ENCODE measurements at places on chromosomes 16 and 17.
A peak's percentile ranks its signal among the peaks of the same experiment; 100 is the strongest.

DNA sequence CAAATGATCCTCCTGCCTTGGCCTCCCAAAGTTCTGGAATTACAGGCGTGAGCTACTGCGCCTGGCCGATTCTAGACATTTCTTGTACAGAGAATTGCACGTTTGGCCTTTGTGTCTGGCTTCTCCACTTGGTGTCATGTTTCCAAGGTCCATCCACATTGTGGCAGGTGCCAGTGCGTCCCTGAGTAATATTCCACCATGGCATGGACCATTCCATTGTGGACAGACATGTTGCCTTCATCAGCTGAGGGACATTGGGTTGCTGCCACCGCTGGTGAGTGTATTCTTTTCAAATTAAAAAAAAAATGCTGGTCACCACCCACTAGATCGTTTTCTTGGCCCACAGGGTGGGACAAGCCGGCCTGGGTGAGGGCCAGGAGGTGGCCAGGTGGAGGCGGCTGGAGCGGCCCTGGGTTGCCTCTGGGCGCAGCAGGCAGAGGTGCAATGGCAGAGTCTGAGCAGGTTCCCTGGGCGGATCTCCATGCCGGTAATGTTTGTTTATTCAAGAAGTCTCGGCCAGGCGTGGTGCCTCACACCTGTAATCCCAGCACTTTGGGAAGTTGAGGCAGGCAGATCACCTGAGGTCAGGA is 274.1 kb downstream of the SEC14L1 start:
- no peak for DNase-seq

DNA sequence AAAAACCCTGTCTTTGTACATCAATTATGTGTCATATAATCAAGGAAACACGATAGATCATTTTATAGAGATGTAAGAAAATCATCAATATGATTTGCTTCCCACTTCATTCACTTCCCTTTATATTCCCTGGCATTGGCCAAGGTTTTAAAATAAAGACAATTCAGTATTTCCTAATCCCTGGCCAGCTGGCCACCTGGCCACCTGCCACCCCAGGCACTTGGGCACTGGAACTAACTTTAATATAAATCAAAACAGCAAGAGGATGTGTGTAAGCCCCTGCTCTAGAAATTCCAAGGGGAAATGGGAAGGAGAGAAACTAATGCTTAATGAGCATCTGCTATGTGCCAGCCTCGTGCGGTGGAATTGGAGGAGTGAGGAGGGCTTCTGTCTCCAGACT is 58.6 kb upstream of the TOB1 start:
- no peak for DNase-seq

- no peak for DNase-seq
Measured at GRCh38 chr17:17935321-17936271, 36.6 kb downstream of the TOM1L2 start.

- peak; percentile 52 for DNase-seq
Measured at GRCh38 chr17:81959362-81960129, 1.4 kb downstream of the NOTUM start.

DNA sequence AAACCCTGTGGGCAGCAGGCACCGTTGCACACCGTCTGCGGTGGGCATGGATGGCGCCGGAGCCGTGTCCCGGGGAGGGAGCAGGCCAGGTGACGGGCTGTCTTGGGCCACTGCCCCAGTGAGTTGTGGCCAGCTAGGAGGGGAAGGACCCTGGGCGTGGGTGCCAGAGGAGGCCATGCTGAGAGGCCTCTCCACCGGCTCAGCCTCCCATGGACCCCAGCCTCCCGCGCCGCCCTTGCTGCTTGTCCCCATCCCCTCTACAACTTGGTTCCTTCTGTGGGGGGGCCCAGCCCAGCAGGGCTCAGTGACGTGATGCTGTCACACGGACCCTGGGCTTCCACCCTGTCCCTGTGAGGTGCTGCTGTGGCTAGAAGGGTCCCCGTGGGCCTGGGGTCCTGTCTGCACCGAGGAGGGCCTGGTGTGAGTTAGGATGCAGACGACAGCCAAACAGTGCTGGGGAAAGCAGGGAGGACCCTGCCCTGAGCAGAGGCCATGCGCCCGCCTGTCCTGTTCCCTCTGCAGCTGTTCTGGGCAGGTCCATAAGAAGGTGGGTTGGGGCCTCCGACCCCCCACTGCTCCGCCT is 11.3 kb downstream of the UBE2I start:
- DNase-seq, result no peak

DNA sequence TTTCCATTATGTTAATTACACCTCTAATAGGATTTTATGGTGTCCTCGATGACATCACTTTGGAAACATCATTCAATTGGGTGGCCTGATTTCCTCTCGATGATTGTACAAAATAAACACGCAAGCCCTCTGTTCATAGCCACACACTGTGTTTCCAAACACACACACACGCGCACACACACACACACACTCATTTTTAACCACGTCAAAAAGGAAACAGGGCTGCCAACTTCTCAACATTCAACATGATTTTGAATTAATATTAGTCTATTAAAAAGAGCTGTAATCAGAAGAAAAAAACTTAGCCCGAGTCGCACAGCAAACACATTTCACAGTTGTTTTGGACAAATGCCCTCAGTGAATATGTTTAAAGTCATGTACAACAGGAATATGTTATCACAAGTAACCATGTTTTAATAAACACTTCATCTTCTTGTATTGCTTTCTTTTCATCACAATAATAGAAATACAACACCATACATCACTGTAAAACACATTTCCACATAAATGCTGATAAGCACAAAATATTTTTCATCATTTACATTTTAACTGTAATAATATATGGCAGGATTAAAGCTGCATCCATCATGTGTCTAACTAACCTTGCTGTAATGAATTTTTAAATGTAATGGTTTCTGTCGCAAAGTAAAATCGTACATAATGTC is 219.1 kb upstream of the IRX3 start:
- DNase-seq, result no peak

DNA sequence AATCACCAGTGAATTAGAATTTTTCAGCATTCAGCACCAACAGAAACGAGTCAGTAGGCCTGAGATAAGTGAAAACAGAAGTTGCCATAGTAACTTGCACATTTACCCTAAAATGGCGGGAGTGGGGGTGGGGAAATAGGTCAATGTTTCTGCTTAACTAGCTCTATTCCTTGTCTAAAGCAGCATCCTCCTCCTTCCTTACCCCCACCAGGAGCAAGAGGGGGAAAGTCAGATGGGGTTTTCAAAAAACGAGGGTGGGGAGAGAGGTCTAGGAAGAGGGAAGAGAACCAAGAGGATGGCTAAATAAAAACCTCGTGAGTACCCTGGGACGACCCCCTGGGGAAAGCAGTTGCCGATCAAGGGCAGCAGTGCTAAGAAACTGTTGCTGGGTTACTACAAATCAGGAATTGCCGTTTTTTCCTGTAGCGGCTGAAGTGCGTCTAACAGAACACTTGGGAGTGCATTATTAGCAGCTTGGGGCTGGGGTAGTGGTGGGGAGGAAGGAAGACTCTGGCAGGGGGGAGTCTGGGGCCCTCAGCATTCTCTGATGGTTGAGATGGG is 34.4 kb upstream of the MNT start:
- DNase-seq, result peak; percentile 84

GRCh38 chr17:39525801-39526506 is 64.7 kb downstream of the CDK12 start:
- no peak for DNase-seq

DNA sequence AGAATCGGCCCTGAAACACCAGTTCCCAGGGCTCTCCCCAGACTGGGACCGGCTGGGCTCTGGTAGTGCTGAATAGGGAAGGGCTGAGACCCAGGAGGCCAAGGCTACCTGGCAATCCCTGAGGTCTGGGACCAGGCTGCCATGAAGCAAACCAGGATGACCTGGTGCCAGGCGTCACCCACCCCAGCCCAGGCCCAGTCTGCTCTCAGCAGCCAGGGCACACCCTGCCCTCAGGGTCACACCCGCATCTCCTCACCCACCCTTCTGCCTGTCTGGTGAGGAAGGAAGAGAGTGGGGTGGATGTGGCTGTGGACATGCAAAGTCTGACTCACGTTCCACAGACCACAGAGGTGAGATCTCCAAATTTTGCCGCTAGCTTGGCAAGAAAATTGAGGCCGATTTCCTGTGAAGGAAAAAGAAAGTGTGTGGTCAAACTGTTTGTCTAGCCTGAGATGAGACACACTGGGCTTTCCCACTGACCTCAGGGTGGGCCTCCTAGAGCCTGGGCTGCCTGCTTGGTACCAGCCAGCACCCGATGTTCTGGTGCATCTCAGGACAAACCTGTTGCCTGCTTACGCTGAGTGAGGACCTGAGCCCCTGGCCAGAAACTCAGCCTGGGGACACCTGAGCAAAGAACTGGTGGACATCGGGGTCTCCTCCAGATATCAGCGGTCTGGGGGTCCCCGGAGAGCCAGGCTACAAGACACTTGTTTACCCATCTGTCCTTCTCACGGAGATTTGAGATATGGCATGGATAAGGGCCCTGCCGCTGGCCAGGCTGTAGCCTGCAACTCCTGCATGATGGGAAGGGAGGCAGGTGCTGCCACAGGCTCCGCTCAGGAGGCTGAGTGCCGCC is 6.3 kb upstream of the RAB37 start:
- DNase-seq, result no peak

DNA sequence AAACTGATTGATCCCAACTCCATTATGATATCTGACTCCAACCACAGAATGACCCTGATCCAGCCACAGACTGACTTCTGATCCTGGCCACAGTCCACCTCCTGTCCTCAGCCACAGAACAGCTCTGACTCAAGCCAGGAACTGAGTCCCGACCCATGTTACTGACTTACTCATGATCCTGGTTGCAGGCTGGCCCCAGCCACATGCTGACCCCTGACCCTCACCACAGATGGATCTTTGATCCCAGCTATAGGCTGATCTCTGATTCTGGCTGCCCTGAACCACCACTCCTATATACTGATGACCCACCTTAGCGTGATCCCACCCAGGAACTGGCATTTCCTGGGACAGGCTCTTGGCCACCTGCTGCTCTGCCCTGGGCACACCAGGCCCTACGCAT is 32.2 kb upstream of the IL21R start:
- DNase-seq, result no peak

DNA sequence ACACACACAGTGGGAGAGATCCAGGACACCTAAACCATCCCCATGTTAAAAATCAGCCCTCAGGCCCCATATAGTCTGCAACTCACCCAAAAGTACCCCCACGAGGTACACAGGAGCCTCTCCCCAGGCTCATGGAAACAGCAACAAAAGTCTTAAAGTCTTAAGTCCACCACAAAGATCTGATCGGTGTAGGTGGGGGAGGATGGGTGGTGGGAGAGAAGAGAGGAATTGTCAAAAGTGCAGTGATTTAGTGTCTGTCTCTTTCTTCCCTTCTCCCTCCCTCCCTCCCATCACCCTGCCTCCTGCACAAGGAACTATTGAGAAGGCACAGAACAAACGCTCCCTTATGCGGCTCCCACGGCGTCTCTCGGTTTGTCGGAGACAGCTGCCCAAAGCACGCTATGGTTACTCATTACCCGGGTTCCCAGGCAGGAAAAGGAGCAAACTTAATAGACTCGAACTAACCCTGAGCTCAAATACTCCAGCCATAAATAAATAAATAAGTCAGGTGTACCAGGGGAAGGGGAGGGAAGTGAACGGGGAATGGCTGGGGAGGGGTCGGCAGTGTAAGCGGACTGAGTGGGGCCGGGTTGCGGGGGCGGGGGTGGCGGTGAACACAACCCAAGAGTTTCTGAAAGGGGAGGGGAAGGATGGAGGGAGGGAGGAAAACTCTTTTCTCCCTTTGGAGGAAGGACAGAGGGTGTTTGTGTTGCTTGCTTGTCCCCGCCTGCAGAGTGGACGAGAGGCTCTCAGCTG is 477.4 kb downstream of the SLC39A11 start:
- no peak for DNase-seq

- no peak for DNase-seq
Measured at GRCh38 chr16:79707876-79708275, 107.3 kb upstream of the MAF start.

GRCh38 chr16:48131201-48131935 is 24.4 kb downstream of the ABCC12 start:
- no peak for DNase-seq

GRCh38 chr17:13746404-13746803 is 144.7 kb upstream of the HS3ST3A1 start:
- no peak for DNase-seq

- DNase-seq, result no peak
Measured at GRCh38 chr16:85502357-85502756, 110.8 kb upstream of the GSE1 start.

DNA sequence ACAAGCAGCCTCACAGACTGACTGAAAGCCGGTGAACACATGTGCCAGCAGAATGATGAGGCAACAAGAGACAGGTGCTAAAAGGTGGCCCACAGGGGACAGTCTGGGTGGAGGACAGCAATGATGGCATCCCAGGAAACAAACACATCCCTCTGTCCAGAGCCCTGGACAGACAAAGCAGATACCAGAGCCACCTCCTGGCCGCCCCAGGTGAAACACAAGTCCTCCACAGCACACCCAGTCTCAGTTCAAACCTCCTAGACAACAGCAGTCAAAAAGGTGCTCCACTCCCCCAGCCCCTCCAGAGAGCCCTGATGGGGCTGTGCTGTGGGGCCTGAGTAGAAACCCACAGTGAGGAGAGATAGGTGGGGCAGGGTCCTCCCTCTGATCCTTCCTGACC is 20.3 kb upstream of the CDH5 start:
- DNase-seq, result no peak

DNA sequence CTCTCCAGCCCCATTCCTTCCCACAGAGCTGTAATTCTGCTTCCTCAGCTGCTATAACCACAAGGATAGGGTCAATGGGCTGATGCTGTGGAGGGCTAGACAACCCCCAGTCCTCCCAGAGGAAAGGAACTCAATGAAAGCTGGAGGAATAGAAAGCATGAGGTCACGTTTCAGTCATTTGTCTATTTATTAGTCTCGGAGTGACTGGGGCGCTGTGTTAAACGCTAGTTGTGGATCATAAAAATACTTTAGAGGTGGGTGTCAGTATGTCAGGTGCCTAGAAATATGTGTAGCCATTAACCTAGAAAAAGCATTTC is 787 bp upstream of the CCL3L1 start:
- no peak for DNase-seq

DNA sequence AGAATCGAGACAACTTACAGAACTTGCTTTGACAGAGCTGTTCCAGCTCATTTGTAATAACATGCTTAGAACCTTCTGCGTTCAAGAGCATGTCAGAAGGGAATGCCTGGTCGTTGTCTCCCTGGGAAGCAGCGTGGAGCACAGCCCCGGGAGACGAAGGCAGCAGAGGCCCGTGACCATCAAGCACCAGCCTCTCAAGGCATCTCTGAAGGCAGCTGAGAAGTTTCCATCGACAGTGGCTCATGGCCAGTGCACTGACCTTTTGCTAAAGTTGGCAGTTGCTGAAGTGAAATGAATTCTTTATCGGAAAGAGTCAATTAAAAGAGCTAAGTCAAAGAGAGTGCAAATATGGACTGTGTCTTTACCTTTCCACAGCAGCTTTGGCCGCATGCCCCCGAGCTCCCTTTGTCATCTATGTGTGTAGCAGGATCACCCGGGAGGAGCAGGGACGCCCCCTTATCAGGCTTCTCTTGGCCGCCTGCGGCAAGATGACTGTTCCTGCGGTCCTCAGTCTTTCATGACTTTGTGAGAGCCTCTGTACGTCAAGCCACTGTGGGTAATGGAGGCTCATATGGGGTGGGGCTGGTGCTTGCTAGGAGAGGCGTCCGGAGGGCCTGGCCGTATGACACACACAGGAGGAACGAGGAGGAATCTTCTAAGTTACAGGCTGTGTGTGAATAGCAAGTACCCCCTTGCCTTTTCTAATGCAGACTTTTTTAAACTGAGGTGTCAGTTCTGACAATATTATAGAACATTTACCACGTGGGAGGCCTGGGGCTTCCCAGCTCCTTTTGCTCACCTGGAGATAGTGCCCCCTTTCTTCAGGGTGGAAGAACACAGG is 54.2 kb downstream of the LDHD start:
- DNase-seq, result no peak
